ENCODE measurements at places on chromosomes 6 and 20.
A peak's percentile ranks its signal among the peaks of the same experiment; 100 is the strongest.

DNA sequence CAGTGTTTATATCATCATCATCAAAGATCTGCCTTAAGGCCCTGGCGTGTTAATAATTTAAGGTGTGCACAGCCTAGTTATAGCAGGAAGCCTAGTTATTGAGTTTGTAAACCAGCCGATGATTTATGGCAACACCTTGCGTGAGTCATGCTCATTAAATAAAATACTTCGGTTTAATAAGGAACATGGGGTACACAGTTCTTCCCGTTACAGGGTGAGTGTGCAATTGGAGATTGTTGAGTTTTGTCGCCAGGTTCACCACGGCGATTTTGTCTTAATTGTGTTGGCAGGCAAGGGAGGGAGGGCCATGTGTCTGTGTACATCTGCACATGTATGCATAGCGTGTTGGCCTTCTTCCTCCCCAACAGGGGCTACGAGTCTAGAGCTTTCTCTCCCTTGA, 104.0 kb downstream of the TFAP2A start:
- DNase-seq = peak; percentile 96

- no peak for DNase-seq
Measured at GRCh38 chr6:116175344-116175743, 49.4 kb upstream of the COL10A1 start.

DNA sequence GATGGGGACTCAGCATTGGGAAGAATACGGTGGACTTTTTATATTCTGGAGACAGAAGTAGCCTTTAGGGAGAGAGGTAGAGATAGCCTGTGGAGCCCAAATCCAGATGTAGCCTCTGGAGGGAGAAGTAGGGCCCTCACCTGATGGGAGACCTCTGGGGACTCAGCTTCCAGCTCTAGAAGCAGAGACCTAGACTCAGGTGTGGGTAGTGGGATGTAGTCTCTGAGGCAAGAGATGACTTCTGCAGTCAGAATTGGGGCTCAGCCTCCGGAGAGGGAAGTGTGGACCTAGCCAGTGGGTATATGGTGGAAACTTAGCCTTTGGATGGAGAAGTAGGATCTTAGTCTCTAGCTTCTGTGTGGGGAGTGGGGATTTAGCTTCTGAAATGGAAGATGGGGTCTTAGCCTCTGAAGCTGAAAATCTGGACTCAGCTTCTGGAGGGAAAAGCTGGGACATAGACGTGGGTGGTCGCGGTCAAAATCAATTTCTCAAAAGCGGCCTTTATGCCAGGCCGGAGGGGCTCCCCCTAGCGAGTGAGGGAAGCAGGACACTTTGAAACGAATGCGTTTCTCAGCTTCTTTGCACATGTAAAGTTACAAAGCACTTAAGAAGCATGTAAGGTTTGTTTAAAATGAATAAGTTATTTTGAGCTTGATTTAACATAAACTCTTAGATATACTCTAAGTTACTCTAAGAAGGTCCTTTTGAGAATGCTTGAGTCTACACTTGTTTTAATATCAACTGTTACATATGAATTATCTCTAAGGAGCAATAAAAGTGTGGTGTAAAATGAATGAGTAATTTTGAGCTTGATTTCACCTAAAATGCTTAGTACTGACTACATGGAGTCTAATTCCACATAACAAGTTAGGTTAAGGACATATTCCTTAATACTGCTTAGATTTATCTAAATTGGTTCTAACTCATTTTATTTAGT, 12.9 kb upstream of the ZNF343 start:
- peak; percentile 43 for DNase-seq

DNA sequence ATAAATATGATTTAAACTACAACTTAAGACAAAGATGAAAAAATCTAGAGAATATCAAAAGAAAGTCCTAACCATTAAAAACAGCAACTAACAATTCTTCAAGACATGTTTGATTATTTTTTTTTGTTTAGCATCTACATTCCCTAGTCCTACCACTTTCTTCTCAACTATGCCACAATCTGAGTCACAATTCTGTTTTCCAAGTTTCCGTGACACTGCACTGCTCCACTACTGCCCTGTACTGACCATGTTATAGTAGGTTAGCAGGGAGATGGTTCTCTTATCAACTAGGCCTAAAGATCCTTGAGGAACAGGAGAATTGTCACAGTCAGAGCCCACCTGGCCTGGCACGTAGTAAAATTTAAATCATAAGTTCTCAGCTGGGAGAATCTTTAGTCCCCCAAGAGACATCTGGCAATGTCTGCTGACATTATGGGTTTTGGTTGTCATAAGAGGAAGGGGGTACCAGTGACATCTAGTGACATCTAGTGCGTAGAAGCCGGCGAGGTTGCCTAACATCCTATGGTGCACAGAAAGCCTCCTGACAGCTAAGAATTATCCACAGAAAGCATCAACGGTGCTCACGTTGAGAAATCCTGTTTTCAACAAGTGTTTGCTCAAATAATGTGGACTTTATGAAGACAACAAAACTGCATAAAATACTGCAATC, 100.5 kb downstream of the PDE10A start:
- DNase-seq = no peak

GRCh38 chr6:22471132-22471690, 98.2 kb upstream of the HDGFL1 start:
- DNase-seq = peak; percentile 54

GRCh38 chr6:116695401-116695800, 14.4 kb downstream of the KPNA5 start:
- no peak for DNase-seq

DNA sequence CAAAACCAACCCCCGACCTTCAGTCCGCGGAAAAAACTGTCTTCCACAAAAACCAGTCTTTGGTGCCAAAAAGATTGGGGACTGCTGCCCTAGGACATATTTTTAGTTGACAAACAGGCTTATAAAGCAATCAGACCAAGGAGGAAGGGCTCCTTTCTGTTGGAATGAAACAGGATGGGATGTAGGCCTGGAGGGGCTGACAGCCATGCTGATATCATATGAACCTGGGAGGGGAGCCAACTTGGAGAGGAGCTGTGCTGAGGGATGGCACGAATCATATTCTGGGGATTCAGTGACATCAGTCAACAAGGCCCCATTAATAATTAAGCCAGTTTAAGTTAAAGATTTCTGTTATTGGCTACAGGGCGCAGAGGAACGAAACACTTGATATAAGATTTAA, 225.4 kb upstream of the TSHZ2 start:
- no peak for DNase-seq

- DNase-seq = no peak
Measured at GRCh38 chr20:17957505-17958363, 10.9 kb downstream of the SNX5 start.

DNA sequence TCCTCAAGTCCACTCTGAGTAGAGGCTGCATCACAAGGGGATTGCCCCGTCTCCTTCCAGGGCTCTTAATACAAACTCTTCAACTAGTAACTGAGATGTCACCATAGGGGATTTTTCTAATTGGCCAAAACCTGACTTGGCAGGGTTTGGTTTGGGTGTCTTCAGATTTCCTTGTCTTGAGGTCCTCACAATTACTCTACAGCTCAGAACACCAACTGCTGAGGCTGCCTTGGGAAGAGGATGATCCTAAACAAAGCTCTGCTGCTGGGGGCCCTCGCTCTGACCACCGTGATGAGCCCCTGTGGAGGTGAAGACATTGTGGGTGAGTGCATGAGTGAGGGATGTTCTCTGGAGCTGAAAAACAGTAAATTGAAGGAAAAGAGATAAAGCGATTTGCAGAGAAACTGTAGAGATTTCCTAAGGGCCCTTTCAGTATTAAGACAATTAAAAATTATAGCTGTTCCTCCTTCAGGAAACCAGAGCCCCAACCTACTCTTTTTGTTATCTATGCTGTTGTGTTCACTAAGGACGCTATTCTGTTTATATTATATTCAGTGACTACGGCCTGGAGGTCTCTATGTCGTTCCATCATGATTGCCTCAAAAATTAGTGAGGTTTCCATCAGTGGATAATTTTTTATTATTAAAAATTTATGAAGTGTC, at the start of gene HLA-DQA1:
TSS of gene HLA-DQA1 (plus strand) at position 188 of the 662 bp plus-strand sequence. CDS start at position 241, 53 bp downstream.
- DNase-seq = no peak

DNA sequence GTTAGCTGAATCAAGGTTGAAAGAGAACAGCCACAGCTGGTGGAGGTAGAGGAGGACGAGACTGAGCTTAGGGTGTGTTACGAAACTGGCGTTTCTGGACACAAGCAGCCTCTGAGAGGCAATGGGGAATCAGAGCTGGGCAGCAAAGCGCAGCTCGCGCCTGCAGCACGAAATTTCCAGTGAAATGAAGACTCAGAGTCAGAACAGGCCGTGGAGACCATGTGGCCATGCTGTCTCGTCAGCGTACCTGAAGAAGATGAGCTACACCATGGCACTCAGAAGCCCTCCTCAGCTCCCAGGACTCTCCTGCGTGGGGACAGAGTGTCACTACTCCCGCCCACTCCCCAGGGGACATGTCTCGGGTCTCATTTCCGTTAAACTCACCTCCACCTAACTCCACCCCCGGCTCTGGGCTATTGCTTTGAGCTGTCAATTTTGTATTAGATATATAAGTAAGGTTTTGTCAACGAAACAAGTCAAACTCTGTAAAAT, 256.9 kb downstream of the ERMARD start:
- DNase-seq = peak; percentile 47

- peak; percentile 19 for DNase-seq
Measured at GRCh38 chr6:13733178-13733887, 21.7 kb upstream of the RANBP9 start.

DNA sequence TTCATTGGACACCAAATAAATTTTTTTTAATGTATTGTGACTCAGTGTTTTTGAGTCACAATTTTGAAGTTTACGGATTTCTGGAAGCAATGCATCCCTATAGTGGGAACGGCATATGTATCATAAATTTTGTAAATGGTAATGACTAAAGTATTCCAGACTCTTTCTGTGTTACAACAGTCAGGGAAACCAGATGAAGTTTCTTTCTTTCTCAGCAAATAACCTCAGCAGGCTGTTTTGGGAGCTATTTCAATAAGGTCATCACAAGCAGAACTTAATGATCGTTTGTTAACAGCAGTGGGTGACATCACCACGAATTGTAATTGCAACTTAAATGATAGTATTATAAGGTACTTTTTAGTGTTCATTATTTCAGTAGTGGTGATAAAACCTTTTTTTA, 52.0 kb downstream of the HIVEP1 start:
- DNase-seq = no peak

DNA sequence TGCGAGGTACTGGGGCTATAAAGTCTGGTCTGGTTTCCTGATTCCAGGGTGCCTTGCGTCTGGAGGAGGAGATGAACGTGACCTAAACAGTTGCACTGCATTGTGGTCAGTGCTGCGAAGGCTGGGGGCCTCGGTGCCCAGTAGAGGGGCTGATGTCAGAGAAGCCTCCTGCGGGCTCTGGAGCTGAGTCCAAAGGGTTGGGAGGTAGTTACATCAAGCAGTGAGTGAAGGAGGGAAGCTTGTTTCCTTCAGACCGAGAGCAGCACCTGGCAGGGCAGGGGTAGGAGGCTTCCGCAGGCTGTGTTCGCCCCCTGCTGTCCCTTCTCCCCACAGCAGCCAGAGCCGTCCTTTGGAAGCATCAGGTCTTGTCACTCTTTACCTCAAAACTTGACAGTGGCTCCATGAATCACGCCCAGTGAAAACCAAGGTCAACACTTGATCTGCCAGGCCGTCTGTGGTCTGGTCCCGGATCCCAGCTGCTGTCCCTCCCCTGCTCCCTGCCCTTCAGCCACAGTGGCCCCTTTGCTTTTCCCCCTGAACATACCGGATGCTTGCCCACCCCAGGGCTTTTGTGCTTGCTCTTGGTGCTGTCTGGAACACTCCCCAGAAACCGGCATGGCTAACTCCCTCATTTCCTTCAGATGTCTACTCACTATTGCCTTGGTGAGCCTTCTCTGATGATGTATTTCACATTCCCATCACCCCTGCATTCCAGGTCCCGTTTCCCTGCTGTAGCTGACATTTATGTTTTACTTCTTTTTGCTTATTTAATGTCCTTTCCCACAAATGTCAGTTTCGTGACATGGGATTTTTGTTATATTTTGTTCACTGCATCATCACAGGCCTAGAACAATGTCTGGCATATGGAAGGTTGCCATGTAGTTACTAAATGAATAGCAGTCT, 7.0 kb downstream of the DYNLRB1 start:
- no peak for DNase-seq

DNA sequence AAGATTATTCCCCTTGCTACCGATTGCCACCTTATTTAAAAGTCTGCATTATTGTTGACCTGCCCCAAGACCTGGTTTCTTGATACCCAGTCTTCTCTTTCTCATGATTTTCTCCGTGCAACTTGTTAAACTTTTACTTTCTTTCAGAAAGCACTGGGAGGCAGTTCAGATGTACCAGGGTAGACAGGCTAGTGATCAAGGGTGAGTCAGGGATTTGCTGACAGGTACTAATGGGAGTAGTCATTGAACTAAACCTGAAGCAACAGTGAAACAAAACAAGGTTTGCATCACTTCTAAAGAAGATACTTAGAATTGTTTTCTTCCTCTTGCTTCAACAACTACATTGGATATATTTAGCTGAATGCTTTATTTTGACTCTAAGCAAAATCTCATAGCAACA, 124.4 kb downstream of the KCNQ5 start:
- no peak for DNase-seq

- DNase-seq = peak; percentile 52
Measured at GRCh38 chr20:12827816-12828385, 180.9 kb upstream of the SPTLC3 start.

GRCh38 chr6:56753811-56754210, 111.1 kb upstream of the DST start:
- no peak for DNase-seq

- DNase-seq = no peak
Measured at GRCh38 chr20:14612391-14612790, 275.0 kb upstream of the FLRT3 start.

GRCh38 chr6:80504882-80505281, 398.4 kb downstream of the BCKDHB start:
- no peak for DNase-seq

DNA sequence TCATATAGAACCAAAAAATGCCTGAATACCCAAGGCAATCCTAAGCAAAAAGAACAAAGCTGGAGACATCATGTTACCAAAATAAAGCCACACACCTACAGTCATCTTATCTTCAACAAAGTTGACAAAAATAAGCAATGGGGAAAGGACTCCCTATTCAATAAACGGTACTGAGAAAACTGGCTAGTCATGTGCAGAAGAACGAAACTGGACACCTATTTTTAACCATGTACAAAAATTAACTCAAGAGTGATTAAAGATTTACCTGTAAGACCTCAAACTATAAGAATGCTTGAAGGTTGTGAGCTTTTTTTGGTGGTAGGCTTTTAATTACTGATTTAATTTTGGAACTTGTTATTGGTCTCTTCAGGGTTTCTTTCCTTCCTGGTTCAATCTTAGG, 236.0 kb upstream of the DEFB112 start:
- DNase-seq = no peak

- DNase-seq = no peak
Measured at GRCh38 chr6:111724039-111724438, 118.4 kb upstream of the TRAF3IP2 start.

GRCh38 chr20:12177657-12178293, 260.1 kb downstream of the BTBD3 start:
- DNase-seq = no peak

GRCh38 chr6:168035098-168035660, 37.7 kb downstream of the KIF25 start:
- no peak for DNase-seq
